ENCODE measurements at places on chromosomes 11 and 22.

GRCh38 chr11:117319214-117319840 is 3.3 kb upstream of the BACE1 start:
- no peak for DNase-seq

DNA sequence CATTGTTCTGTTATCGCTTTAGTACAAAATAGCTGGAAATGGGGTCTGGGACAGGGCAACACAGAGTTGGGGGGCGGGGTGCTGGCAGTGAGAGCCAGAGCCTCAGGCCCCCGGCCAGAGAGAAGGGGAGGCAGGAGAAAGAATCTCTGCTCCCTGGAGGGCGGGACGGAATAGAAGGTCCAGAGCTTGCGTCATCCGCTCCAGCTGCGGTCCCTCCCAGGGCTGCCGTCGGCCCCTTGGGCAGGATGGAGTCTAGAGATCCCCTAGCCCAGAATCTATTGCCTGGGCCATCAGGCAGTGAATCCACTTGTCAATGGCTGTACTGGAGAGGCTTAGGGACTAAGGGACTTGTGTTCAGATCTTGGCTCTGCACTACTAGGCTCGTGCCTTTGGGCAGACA is 5.0 kb downstream of the TP53I11 start:
- DNase-seq, result no peak

DNA sequence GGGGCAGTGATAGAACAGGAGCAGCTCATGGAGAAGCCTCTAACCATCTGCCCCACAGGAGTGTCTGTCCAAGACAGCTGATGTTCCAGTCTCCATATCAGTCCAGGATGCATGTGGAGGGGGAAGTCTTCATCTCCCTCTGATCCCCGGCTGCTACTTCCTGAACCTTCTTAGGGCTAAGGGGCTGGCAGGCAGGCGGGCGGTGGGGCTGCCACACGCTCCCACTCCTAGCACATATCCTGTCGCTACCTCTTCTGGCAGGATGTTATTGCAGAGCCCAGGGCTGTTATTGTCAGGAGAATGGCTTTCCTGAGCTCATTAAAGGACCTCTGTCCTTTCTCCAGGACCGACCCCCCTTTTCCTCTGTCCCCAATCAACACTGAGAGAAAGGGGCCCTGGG is 25.4 kb downstream of the LRRC55 start:
- DNase-seq, result no peak

DNA sequence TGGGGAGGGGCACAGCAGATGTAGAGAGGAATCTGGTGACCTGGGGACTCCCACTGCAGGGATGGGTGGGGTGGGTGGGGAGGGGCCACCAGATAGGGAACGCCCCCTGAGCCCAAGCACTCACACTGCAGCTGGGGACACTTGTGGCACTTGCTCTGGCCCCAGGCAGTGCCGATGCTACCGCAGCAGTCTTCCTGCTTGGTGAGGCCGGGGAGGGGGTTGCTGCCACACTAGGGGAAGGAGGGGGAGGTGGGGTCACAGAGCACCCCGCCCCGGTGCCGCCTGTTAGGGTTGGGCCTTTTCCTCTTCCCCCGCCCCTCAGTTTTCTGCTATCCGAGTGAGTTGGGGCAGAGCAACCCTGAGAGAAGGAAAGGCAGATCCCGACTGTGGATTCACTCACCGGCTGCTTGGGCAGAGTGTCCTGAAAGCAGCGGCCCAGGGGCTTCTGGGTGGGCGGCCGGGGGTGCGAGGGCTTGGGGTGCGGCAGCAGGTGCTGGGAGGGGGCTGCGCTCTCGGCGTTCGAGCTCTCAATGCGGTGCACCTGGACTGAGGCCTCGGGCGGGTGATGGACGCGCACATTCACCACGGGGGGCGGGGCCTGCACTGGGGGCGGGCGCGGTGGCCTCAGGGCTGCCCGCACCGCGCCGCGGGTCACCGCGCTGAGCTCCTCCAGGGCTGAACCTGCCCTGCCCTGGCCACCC is 4.7 kb downstream of the LTBP3 start:
- no peak for DNase-seq

DNA sequence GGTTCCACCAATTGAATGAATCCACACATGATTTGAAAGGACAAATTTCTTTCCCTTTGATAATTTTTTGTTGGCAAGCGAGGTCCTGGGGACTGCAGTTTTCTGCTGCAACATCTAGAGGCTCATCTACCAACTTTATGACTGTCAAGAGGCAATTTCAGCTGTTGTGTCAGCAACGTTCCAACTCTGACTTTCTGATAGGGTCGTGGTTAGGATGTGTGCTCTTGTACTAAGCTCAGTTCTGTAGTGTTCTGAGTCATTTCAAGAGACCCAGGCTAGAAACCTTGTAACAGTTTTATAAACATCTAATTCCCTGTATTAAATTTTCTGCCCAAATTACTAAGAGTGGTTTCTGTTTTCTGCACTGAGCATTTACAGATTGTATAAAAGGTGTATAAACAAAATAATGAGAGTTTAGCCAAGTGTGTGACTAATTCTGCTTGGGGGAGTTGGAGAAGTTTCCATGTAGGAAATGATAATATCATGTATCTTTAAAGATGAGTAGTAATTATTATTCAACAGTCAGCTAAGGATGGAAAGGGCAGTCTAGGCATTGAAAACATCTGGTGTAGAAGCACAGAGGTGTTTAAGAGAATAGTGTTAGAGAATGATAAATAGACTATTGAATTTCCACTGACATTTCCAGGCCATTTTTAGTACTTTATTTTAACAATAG is 72.2 kb downstream of the RBMXL2 start:
- no peak for DNase-seq

DNA sequence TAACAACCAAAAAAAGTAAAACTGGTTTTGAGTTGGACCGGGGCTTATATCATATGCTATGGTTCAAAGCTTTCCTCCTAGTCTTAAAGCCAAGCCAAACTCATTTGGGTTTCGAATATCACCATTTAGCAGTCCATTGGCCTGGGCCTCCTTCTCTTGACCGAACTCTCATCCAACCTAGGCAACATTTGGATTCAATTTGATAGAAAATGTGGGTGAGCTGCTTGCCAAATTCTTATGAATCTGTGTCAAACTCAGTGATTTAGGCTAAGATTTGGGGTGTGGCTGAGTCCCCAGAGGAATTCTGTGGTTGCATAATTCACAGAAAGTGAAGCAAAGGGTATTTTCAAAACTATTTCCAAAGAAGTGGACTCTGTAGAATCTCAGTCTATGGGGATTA is 83.7 kb downstream of the BLID start:
- no peak for DNase-seq

GRCh38 chr11:125167954-125168835 is 3.6 kb downstream of the PKNOX2 start:
- no peak for DNase-seq

DNA sequence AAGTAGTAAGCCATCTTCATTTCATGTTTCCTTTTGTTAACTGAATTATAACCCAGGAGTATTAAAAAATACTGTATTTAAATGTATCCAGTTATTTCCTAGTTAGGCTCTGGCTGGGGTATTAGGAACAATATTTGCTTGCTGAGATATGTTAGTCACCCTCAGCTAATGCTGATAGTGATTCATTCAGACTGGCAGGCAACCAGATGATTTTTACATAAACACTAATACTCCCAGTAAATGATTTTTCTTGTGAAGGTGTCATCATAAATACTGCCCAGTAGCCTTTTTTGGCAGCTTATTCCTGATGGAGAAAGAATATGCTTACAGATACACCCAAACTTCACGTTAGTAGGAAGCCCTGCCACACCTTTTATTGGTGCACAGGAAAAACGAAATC is 8.1 kb downstream of the YWHAH start:
- no peak for DNase-seq

DNA sequence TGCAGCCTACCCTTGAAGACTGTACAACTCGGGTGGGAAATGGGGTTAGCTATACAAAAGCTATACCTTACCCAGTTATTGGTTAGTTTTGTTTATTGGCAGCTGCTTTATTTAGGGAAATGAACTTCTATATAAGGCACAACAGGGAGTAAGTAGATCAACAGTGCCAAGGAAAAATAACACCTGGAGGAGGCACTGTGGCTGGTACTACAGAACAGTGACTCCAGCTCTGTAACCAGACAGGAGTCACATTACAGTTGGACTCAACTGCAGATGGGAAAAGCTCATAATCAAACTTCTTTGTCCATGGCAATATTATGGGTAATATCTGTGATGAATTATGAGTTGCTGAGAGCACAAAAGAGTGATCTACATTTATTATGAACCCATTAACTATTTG is 14.0 kb downstream of the P4HA3 start:
- DNase-seq, result no peak

- no peak for DNase-seq
Measured at GRCh38 chr11:84524422-84525051, 1102.6 kb downstream of the DLG2 start.

DNA sequence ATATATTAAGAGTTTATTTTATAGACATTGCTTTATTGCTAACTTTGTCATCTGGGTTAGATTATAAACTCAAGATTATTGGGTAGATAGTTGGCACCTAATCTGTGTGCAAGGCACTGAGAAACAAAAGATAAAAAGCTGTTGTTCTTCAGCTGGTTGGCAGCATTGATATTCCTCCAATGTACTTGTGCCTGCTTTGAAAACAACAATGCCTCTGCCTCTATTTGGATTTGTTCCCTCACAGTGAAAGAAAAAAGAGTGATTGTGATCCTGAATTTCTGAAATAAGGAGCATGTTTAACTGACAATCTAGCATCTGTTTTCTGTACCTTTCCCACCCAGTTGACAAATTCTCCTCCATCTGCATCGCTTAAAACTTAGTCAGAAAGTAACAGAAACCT is 98.3 kb downstream of the TYR start:
- no peak for DNase-seq

DNA sequence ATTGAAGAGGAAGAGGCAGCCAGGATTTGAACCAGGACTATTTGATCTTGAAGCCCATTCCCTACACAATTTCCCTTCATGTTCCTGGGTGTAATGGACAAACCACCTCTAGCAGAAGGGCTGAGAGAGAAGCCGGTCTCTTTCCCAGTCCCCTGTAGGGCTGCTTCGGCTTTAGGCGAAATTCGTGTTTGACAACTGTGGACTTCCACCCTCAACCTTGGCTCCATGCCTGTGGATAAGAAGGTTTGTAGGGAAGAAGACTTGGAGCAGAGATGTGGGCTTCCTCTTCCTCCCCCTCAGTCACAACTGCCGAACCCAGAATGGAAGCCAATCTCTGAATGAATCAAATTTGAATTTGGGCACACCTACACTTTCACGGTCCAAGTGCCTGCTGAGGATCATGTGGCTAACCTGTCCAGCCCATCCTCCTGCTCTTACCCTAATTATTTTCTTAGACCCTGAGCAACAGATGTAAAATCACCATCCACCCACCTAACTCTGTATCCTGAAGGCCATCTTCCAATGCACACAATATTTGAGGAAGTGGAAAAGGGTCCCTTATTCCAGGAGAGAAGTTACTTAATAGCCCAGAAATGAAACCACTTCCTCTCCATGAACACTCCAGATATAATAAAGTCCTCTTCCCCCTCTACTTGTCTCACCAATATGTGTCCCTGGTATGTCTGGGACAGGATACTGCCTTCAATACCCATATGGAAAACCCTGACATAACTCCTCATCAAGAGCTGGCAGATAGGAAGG is 10.1 kb upstream of the SCN2B start:
- DNase-seq, result no peak

GRCh38 chr11:108135845-108136544 is 14.6 kb downstream of the ACAT1 start:
- no peak for DNase-seq

- no peak for DNase-seq
Measured at GRCh38 chr11:16737818-16738192, 642 bp upstream of the C11orf58 start.

- no peak for DNase-seq
Measured at GRCh38 chr11:120798854-120799253, 225.0 kb upstream of the TBCEL start.

DNA sequence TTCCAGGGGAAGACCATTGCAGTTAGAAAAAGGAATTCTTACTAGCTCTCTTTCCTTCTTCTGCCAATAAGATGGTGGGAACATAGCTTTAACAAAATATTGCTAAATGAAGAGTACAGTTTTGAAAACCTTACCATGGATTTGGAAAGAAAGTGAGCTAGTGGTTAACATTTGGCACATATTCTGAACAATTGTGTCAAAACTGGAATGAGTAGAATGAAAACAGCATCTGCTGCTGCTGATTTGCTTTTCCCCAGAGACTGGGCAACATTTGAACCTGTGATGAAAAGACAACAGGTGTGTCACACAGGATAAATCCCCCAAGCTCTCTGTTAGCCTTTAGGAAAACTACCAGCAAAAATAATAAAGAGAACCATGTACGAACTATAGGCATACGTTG is 761.4 kb downstream of the KCNA4 start:
- no peak for DNase-seq

GRCh38 chr11:72352859-72353551 is 81.3 kb downstream of the CLPB start:
- no peak for DNase-seq

DNA sequence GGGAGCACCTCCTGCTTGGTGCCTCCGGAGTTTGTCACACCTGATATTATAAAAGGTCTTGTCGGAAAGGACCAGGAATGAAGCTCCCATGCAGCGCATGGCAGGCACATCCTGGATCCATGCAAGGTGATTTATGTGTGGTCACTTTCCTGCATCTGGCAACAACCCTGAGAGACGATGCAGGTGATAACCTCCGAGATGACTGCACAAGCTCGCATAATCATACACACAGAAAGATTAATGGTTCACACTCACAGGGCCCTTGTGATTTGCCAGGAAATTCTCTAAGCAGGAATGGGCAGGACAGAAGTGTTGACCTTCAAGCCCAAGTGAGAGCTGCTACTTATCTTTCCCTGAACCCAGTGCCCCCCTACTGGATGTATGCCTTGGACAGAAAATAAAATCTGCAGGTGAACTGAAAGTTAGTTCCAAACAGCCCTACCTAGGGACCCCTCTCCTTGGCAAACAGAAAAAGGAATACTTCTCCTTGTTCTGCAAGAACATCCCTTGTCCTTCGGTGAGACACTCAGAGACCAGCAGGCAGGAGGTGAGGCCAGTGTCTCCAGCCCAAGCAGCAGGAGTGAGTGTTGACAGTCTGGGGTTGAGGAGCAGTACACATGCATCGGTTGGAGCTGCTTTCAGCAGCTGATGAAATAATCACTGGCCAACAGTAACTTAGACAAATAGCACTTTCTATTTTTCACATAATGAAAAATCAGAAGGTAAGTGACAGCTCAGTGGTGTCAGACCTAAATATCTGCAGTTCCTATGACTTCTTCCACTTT is 619.4 kb upstream of the B3GAT1 start:
- no peak for DNase-seq

- no peak for DNase-seq
Measured at GRCh38 chr11:45455536-45455935, 169.4 kb upstream of the SYT13 start.

DNA sequence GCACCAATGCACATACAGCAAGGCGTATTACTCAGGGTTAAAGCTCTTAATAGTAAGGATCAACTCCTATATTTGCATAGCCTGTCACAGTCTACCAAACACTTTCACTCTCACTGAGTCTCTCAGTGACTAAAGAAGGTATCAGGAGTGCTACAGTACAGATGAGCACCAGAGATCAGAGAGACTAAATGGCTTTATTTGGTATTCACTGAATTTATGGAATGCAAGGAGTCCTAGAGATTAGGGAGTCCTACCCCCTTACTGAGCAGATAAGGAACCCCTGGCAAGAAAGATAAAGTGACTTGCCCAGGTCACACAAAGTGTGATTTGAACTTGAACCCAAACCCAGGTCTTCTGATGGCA is 396.4 kb upstream of the CCDC90B start:
- DNase-seq, result no peak
